ENCODE measurements at places on chromosomes 13 and 19.

GRCh38 chr13:108919036-108919907, 289.9 kb downstream of the MYO16 start:
- no peak for DNase-seq

GRCh38 chr19:788983-789700, 8.1 kb upstream of the PTBP1 start:
- no peak for DNase-seq

- no peak for DNase-seq
Observed at GRCh38 chr19:50432221-50433028, at the start of gene MYBPC2. Gene MYBPC2 (plus strand): TSS chr19:50432892. CDS start chr19:50432954, 62 bp downstream.

- no peak for DNase-seq
Observed at GRCh38 chr13:23630349-23631093, 60.3 kb downstream of the TNFRSF19 start.

DNA sequence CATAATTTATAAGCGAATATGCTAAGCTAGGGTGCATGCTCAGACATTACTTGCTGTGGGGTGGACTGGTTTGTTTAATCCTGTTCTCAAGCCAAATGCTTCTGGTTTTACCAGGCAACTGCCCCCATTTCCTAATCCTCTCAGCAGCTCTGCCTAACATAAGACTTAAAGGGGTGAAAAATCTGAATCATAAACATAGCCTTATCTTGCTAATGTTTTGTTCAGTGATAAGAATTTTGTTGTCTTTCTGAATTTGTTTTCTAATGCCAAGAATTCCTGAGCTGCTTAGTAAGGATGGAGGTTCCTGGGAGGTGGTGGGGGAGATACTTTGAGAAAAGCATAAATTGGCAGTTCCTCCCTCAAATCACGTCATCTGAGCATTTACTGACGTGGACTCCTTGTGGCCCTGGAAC, 42.7 kb downstream of the ING1 start:
- DNase-seq, result no peak

GRCh38 chr13:50125304-50125553, 110.0 kb downstream of the KCNRG start:
- DNase-seq, result no peak

- no peak for DNase-seq
Observed at GRCh38 chr13:21309542-21310172, 133.2 kb downstream of the MRPL57 start.

- no peak for DNase-seq
Observed at GRCh38 chr19:56144376-56144775, 3.3 kb downstream of the ZNF444 start.

GRCh38 chr13:99013951-99014350, 36.1 kb upstream of the DOCK9 start:
- DNase-seq, result no peak

DNA sequence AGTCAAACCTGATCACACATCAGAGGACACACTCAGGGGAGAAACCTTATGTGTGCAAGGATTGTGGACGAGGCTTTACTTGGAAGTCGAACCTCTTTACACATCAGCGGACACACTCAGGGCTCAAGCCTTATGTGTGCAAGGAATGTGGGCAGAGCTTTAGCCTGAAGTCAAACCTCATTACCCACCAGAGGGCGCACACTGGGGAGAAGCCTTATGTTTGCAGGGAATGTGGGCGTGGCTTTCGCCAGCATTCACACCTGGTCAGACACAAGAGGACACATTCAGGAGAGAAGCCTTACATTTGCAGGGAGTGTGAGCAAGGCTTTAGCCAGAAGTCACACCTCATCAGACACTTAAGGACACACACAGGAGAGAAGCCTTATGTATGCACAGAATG, 8.2 kb upstream of the ZNF527 start:
- DNase-seq, result no peak

DNA sequence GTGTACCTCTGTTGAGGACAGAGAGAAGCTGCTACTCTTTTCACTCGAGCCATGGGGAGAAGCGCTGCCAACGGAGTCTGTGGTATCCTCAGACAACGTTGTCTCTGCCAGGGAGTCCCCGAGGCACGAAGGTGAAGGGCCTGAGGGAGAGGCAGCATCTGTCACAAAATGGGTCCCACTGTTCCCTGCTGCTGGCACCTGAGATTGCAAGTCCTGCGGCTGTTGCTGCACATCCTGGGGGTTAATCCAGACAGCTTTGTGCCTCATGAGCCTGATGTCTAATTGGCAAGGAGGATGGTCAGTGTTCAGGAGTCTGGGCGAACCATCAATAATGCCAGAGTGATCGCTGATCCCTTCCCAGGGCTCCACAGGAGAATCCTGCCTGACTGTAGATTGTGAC, 15.0 kb downstream of the RUBCNL start:
- no peak for DNase-seq

GRCh38 chr19:45250832-45251451, at the start of gene MARK4:
Gene MARK4 (plus strand): TSS chr19:45251271. CDS start chr19:45251589, 318 bp downstream.
- DNase-seq, result peak; percentile 27

DNA sequence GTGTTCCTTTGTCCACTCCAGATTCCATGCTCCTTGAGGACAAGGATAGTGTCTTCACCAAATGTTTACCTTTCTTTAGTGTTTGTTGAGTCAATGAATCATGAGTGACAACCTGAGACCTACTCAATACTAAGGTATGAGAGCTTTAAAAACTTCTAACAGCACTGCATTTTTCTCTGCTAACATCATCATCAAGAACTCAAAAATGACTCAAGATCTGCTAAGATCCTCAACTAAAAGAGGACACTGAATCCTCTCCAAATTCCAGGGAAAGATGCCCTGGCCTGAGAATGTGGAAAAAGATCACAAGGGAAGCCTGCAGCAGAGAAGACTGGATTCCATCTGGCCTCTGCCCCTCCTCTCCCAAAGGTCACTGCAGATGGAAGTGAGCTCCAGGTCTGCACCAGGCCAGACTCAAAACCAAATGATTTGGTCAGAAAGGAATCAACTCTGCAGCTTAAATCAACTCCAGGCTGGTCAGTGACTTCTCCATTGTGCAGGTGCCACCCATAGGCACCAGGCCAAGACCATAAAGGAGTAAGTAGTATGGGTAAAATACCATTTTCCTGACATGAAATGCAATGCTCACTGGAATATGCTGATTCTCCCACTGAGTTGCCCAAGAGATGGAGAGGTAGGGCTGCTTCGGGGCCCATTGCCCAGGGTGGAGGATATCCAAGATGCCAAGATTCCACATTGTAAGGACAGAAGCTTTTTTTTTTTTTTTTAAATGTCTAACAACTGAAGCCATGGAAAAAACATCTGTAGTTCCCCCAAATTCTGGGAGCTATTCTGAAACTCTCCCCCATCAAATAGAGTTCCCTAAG, 89.5 kb upstream of the DOCK9 start:
- DNase-seq, result no peak

DNA sequence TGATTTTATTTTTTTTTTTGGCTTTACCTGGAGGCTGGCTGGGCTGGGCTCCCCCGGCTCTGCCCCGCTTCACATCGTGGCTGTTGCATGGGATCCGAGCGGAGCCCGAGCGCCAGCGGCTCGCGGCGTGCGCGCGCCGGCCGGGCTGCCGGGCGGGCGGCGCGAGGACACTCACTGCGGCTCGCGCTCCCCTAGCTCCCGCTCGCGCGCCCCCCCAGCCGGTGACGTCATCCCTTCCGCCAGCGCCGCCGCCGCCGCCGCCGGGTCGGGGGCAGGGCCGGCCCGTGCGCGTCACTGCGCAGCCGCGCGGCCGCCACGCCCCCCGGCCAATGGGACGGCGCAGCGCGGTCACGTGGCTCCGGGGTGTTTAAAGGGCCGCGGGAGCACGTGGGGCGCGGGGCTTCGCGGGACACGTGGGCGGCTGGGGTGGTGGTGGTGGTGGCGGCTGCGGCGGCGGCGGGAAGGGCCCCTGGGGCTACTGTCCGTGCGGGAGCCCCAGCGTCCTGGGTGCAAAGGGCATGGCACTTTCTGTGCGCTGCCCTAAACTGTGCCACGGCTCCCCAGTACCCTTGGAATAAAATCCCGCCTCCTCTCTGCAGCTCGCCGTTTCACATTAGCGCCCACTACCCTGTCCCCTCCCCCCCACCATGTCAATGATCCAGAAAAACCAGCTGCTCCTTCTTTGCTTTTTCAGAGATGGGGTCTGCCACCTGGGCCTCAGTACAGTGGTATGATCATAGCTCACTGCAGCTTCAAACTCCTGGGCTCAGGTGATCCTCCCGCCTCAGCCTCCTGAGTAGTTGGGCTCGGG, at the start of gene PTPRS:
PTPRS (minus strand) TSS at position 176 of the 811 bp plus-strand sequence. CDS start 54,672 bp downstream, outside the sequence.
- DNase-seq, result peak; percentile 37

DNA sequence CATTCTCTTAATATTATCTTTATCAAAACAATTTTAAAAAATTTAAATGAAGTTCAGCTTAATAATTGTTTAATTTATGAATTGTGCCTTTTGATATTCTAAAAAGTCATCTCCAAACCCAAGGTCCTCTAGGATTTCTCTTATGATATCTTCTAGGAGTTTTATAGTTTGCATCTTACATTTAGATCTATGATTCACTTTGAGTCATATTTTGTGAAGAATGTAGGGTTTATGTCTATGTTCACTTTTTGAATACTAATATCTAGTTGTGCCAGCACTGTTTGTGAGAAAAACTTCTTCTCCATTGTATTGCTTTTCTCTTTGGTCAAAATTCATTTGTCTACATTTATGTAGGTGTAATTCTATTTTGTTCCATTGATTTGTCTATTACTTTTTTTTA, 1068.4 kb upstream of the SPRY2 start:
- DNase-seq, result no peak

Measured in stimulated activated CD8-positive, alpha-beta memory T cell treated with anti-CD3 and anti-CD28 coated beads, Interleukin-15, amount 100 ng/mL, for 4 hours (primary cell).